Stimulated activated CD4-positive, alpha-beta T cell treated with anti-CD3 and anti-CD28 coated beads, Interleukin-2, amount 100 ng/mL, for 48 hours (primary cell): ENCODE measurements at places on chromosomes 6 and 20.

- DNase-seq, result no peak
Observed at GRCh38 chr6:3843379-3844096, 5.6 kb upstream of the FAM50B start.

GRCh38 chr6:52399511-52400312 lies 20.4 kb upstream of the EFHC1 start:
- no peak for DNase-seq

DNA sequence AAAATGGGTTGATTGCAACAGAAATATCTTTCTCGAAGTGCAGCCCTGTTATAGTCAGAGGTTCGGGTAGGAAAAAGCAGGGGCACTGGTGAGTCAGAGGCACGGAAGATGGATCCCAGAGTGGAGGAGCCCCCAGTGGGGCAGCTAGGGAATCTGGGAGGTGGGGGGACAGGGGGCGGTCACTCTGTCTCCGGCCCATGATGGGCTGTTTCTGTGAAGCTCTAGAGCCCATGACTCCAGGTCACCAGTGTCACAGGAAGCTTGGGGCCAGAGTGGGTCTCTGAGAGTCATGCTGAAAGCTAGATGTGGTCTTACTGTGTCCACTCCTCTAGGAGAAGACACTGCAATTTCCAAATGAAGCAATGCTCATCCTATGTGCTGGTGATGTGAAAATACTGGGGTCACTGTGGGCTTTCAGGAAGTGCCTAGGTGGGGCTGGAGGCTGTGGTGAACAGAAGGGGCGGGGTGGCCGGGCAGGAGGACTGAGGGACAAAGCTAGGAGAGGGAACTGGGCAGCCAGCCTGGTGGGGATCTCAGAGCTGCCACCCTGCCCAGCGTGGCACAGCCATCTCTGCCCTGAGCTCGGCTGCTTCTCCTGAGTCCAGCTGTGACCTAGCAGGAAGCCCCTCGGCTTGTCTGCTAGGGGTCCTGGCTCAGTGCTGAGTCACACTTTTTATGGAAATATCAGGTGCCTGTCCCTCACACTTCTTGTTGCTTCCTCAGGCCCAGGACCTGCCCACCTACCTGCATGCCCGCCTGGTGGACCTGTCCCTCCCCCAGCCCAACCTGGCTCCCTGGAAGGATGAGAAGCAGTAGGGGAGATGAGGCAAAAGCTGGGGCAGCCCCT lies 54.2 kb downstream of the IRF4 start:
- no peak for DNase-seq

GRCh38 chr6:163354085-163354484 lies 60.4 kb upstream of the QKI start:
- no peak for DNase-seq

GRCh38 chr6:150189122-150189521 lies 46.3 kb downstream of the PPP1R14C start:
- no peak for DNase-seq

- DNase-seq, result no peak
Observed at GRCh38 chr20:51300104-51300503, 242.4 kb downstream of the NFATC2 start.

GRCh38 chr6:24583463-24584381 lies 62.3 kb downstream of the KIAA0319 start:
- peak; percentile 68 for DNase-seq

DNA sequence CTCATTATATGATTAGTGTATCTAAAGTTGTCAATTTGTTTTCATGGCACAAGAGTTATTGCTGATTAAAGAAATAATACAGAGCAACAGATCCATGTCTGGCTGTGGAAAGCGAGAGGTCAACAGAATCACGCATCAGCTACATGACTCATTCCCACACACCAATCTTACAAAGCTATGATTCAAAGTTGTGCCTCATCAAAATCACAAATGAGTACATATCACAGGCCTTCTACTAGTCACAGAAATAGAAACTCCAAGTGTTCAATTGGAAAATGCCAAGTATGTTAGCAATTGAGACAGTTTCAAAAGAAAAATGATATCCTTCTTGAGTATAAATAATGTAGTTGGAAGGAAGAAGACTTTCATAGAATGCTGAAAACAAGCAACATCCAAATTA lies 57.8 kb upstream of the NKAIN2 start:
- no peak for DNase-seq

GRCh38 chr6:150134280-150134920 lies 8.4 kb upstream of the PPP1R14C start:
- no peak for DNase-seq

DNA sequence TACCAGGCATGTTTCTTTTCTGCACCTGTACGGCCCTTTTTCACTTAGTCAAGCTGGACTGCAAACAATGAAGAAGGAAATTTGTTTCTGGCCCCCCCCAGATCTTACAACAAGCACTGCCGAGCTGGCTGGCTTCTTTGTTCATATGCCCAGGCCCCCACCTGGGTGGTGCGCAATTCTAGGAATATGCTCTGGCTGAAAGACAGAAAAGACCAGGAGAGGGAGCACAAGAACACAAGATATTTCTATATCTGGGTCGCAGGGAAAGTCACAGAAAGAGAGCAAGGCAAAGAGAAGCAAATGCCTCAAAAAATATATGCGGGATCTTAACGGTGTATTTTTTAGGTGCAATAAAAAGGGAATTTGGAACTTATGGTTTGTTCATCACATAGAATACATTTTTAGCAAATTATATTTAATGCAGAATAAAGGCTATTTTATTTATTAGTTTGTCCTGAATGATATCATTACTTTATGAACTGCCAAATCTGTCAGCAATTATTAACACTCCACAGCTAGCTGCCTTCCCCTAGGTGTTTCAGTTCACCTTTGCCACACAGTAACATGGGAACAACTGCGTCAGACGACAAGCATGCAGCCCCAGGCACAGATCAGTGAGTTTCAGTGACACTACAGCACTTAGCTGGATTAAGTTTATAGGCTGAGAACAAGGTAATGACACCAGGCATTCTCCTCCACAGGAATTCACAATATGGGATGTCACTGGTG lies 76.5 kb downstream of the GJA10 start:
- DNase-seq, result no peak

- no peak for DNase-seq
Observed at GRCh38 chr6:7135755-7136154, 28.0 kb downstream of the RREB1 start.

GRCh38 chr6:3281631-3282475 lies 23.1 kb downstream of the PSMG4 start:
- DNase-seq, result no peak
